Fibroblast of skin of left biceps (primary cell): ENCODE measurements at places on chromosomes 4 and X.

GRCh38 chr4:102687373-102687981 is 73.3 kb downstream of the MANBA start:
- DNase-seq = no peak

GRCh38 chrX:17919896-17920446 is 58.9 kb upstream of the RAI2 start:
- no peak for DNase-seq

DNA sequence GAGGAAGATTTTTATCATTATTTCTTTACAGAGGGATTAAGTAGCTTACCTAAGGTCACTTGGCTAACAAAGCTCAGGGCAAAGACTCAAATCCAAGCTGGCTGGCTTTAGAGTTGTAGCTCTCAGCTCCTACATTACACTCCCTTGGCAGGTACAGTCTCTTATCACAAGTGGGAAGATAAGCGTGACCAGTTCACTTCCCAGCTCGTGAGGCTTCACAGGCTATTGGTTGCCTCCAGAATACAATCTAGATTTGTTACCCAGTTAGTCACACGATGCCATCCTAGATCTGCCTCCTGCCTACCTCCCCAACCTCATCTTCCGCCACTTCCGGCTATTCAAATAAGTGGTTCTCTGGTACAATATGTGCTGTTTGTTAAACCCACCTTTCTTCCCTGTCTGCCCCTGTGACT is 3.7 kb downstream of the MMRN1 start:
- no peak for DNase-seq

- DNase-seq = no peak
Measured at GRCh38 chr4:163485589-163485988, 8.9 kb upstream of the TMA16 start.

DNA sequence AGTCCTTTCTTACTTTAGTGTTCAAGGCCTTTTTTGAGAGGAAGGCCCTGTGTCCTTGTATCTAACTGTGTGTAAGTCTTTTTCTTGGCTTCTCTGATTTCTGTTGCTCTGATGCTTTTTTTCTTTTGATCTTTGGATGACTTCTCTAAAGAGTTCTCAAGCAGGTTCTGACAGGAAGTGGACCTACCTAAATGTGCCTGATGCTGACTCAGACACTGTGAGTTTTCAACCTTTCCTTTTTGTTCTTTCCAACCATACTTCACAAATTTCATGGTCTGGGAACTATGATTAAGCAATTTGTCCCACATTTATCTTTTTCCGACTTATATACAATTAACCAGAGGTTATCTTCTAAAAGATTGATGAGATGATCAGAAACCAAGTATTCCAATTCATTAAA is 96.5 kb downstream of the SYTL5 start:
- no peak for DNase-seq

GRCh38 chr4:76300012-76300411 is 6.5 kb upstream of the STBD1 start:
- DNase-seq = no peak

DNA sequence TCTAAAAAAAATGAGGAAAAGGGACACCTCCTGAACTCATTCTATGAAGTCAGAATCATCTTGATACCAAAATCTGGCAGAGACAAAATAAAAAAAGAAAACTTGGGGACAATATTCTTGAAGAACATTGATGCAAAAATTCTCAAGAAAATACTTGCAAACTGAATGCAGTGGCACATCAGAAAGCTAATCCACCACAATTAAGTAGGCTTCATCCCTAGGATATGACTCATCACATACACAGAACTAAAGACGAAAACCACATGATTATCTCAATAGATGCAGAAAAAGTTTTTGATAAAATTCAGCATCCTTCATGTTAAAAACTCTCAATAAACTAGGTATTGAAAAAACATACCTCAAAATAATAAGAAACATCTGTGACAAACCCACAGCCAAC is 98.3 kb downstream of the FAM47B start:
- no peak for DNase-seq

DNA sequence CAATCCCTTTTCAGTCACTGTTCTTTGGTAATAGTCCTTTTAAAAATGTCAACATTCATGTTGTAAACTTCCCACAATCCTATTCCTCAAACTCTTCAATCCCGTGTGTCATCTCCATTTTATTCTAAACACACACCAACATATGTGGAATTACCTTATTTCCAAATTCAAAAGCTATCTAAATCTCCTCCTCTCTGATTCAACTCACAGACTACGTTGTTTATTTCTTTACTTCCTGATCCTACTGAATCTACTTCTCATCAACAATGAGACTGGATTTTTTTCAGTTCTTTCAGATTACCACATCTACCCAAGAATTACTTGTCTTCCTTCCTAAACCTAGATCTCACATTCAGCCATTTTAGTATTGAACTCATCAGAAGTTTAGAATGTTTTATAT is 188.2 kb downstream of the GABRB1 start:
- DNase-seq = no peak

DNA sequence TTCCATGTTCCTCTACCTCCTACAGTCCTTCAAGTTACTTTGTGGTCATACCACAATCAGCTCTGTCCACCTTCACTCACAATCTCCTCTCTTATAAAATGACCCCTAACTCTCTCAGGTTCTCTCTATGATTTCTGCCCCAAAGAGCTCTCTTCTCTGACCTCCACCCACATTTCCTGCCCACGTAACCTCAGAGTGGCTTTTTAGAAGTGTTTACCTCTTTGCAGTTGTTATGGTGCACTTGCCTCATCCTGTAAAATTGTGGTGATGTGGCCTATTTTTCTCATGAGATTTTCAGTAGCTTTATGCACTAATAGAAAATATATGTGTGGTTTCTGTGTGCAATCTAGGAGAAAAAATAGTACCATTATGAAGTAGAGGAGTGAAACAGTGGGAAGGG is 215.8 kb downstream of the PACRGL start:
- DNase-seq = no peak

GRCh38 chr4:22962295-22962694 is 269.6 kb downstream of the GBA3 start:
- DNase-seq = peak; percentile 23

- DNase-seq = no peak
Measured at GRCh38 chr4:99749445-99750391, 66.9 kb upstream of the DAPP1 start.

- no peak for DNase-seq
Measured at GRCh38 chrX:150478496-150479492, 89.6 kb upstream of the MTM1 start.

DNA sequence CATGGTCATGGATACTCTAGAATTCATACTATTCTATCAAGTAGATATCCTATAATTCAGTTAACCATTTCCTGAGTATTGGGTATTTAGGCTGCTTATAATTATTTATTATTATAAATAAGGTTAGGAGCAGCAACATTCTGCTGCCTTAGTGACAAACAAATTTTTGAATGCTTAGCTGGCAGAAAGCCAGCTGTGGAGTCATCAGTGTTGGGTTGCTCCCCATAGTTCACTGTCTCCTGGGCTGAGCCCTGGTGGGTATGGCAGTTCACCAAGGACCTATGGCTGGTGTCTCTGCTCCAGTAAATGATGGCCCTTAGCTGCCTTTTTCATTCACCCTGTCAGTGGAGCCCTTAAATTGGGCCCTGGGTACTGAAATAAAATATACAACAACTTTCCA is 61.8 kb downstream of the SMARCA5 start:
- DNase-seq = no peak
